ENCODE measurements at places on chromosomes 7 and 10. TPM values are rescaled to one million over a fixed set of nuclear protein-coding genes. Genes with fewer than 3 reads are reported as not detected.

Gene MET
- total RNA-seq, result 6.2 TPM

Gene APBB1IP
- 12.9 TPM for total RNA-seq

Gene SPAG6
- not detected for total RNA-seq

Gene HYCC1
- 158 TPM for total RNA-seq

Gene MRLN
- not detected for total RNA-seq

Gene FRA10AC1
- total RNA-seq, result 10.0 TPM

Gene LIPF
- total RNA-seq, result not detected

Measured in subcutaneous preadipocyte (primary cell).